ENCODE measurements at places on chromosomes 11 and 22.

DNA sequence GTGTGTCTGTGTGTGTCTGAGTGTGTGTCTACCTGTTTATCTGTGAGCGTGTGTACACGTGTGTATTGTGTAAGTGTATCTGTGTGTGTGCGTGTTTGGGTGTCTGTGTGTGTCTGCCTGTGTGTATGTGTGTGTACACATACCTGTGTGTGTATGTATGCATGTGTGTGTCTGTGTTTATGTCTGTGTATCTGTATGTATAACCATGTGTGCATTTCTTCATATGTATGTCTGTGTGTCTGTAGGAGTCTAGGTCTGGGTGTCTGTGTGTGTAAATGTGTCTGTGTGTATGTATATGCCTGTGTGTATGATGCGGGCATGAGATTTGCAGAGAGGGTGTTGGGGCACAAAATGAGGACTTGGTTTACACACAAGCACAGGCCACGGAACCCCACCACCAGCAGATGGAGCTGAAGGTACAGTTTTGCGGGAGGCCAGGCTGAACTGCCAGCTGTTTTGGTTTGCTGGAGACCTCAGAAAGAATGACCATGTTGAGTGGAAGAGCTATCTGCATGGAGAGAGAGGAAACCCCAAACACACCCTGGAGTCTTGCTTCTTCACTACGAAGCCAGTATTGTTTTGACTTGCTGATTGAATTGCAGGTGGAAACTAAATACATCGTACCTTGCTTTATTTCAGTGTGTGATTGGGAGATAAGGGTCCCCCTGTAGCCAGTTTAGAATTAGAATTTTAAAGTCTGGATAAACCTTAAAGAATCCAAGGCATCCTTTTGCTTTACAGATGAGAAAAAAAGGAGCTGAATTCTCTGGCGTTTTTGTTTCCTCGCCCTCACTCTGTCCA lies 497.2 kb downstream of the NTM start:
- peak; percentile 9 for DNase-seq

GRCh38 chr22:46338636-46339035 lies 3.1 kb downstream of the TRMU start:
- DNase-seq: no peak

DNA sequence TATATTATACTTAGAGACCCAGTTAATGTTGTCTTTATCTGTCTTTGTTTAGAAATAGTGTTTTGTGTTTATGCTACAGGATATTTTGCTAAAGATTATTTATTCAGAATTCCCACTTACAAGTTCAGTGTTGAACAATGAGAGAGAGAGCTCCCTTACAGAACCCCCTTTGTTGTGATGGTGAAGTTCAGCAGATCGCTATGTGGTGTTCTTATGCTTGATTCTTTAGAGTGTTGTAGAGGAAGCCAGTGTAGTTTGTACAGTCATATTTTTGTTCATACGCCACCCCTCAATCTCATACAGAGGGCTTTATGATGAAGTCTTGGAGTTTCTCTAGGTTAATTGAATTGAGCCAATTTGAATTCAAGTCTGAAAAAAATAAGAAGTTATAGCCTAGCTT lies 150.2 kb downstream of the TMEM135 start:
- no peak for DNase-seq

DNA sequence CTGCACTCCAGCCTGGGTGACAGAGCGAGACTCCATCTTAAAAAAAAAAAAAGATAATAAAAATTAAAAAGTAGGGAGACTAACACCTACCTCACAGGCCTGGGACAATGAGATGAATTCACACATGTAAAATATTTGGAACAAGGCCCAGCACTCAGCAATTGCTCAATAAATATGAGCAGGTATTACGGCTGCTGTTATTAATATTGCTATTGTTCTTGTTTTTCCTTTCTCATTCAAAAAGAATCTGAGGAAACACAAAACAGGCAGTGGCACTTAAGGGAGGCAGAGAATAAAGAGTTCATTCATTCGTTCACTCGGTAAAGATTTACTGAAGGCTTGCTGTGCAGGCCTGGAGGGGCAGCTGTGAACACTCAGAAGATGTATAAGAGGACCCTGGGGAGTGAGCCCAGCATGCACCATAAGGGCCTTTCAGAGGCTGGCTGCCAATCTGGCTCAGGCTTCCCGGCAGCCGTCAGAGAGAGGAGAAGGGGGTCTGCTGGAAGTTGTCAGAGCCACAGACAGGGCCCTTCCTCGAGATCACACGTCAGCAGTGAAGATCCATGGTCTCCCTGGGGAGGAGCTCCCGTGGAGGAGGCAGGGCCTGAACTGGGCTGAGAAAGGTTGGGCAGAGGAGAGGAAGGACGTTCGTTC lies 51.6 kb upstream of the TCF20 start:
- no peak for DNase-seq

DNA sequence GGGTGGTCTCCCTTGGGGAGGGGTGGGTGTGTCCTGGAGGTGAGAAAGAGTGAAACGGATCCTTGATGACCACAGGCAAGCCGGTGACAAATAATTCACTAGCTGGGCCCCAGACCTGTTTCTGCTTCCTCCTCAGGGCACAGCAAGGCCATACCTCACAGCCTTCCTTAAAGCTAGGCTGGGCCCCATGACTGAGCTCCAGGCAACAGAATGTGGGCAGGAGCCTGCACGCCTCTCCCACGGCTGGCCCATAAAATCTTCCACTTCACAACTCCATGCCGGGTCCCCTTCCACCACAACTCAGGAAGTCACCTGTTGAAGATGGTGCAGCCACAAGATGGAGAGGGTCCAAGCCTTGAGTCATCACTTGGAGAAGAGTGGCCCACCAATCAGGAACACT lies 23.9 kb downstream of the SLC22A12 start:
- no peak for DNase-seq

- DNase-seq: no peak
Measured at GRCh38 chr22:46674906-46675305, 54.7 kb downstream of the GRAMD4 start.

DNA sequence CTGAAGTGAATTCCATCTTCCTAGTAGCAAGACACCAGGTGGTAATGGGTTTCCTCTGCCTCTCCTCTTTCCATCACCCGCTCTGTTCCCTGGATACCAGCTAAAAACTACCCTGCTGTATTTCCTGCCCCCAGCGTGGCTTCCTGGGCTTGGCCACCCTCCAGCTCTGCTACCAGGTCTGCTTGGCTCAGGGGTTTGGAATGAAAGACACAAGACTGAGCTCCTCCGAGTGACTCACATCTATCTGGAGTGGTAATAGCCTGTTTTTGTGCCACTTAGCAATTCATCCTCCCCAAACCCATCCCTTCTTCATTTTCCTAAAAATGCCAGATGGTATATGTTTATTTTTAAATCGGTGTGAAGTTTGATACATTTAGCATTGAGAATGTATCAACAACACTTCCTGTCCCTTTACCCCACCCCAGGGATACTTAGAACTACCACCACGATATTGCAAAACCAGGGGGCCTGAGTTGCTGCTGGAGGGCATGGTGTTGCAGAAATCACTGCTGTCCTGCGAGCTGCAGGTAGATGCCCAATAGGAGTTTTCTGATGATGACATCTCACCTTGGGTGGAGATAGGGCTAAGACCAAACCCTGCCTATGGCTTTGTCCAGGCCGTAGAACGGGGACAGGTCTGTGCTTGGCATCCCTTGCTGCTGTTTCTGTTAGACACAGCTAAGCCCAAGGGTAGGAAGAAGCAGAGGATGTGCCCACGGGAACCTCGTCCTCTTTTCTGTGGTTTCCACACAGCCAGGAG lies 7.5 kb upstream of the MICAL3 start:
- DNase-seq: no peak

DNA sequence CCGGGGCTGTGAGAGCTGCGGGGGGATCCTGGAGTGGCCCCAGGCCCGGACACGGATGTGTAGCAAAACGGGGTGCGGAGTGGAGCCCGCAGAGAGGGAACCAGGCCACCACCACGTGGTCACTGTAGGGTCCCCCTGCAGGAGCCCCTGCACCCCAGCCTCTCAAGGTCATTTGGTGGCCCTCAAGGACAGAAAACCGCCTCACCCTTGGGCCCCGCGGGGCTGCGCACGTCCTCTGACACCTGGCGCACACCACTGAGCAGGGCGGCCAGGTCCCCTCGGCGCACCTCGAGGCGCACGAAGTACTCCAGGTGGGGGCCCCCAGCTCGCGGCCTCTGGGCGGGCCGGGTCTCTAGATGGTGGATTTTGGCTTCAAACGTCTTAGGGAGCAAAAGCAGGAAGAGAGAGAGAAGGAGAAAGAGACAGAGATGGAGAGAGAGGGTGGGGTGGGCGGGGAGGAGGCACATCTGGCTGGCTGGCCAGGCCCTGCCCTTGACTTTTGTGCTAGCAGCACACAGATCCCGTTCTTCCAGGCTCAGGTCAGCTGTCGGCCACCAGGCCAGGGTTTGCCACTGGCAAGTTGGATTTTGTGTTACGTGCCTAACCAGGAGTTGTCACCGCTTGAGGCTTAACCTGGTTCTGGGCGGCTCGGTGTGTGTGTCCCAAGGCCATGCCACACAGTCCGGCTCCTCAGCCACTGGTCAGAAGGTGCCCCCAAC lies 3.2 kb downstream of the TH start:
- no peak for DNase-seq
